ENCODE measurements at places on chromosomes 11 and 22.
A peak's percentile ranks its signal among the peaks of the same experiment; 100 is the strongest.

DNA sequence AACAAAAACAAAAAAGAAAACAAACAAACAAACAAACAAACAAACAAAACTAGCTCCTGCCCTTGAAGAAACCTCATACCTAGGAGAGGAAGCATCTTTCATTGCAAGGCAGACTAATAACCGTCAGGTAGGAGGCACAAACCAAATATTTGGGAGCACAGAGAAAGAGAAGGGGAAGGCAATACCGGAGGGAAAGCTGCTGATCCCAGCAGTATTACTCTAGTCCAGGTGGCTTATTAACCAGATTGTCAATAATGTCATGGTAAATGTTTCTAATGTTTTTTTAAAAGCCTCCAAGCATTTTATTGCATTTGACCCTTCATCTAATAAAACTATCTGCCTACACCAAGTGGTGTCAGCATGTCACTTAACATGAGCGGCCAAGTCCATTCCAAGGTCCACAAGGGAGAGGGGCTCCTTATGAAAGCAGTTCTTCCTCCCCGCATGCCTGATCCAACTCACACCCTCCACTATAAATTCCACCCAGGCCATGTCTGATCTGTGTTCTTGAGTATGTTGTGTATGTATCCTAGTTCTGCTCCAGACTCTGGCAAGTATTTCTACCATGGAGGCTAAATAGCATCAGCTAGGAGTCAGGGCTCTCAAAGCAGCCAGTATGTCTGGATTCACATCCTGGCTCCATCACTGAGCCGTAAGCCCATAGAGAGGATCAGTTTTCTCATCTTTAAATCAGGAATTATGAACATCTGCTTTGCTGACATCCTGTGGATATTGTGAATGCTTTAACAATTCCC lies 208.1 kb upstream of the TENM4 start:
- no peak for DNase-seq

DNA sequence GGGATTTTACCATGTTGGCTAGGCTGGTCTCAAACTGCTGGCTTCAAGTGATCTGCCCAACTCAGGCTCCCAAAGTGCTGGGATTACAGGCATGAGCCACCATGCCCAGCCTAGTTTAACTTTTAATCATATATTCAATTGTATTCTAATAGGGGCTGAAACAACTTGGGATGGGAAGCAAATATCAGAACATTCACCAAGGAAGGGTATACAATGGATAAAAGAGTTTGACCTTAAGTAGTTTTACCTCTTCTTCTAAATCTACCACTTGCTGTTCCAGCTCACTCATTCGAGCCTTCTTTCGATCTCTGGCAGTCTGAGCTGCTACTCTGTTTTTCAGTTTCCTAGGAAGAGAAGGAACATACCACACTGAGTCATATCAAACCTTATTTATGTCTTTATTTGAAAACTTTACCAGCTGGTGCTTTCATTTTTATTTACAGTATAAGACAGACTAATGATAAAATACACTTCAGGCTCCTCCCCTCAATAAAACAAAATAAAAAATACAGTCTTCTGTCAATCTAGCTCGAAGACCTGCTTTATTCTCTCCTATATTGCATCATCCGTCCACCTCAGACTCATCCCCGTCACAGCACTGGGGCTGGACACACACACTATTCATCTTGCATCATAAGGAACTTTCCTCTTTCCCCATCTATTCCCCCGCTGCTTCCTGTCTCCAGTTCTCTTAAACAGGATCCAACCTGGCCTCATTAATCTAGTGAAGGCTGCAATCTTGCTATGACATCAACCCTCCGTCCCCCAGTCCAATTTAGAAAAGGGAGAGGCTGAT lies 1.4 kb downstream of the XBP1 start:
- DNase-seq = peak; percentile 45

DNA sequence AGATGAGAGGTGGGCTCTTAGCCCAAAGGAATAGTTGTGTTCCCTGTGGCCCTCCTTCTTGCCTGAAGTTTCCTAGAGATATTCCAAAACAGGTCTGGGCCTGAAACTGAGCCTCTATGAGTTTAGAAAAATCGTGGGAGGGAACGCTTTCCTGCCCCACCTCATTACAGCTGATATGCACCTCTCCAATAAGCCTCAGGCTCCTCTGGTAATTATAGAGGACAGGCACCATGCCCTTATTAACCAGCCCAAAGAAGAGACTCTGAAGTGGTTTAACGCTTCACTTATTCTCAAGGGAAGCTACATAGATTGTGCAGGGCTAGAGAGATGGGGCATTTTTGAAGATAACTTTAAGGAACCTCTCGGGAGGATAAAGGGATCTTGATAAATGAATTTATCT lies 3.4 kb upstream of the MPZL2 start:
- DNase-seq = no peak

DNA sequence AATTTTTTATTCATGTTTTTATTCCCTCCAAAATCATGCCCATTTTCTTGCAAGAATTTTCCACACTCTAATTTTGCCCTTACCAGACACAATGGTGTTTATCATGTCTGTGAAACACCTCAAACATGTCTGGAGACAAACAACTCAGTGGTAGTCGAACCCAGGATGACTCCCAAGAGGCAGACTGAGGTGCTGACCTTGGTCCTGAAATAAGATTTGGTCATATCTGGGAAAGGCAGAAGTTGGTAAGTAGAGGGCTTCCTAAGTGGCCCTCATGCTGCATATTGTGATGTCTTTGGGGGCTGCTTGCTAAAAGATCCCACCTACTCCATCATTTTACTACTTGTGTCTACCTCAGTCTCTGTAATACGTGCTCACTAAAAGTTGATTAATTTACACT lies 369.4 kb upstream of the ISX start:
- no peak for DNase-seq

GRCh38 chr11:3058753-3059664 lies 1.8 kb upstream of the CARS1 start:
- DNase-seq = no peak

DNA sequence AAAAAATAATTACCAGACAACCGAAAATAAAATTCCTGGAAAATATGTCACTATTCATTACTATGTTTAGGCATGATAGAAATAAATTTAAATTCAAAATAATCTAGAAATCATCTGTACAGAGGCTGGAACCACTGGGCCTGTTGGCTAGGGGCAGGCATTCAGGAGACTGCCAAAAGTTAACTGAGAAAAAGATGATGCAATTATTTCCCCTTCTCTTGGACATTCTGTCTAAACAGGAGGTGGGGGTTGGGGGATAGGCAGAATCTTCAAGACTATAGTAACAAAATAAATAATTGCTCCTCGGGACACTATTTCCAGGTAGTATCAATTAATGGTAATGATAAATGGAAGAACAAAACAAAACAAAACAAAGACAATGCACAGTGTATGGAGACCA lies 14.1 kb downstream of the BTBD10 start:
- no peak for DNase-seq

- no peak for DNase-seq
Observed at GRCh38 chr22:27581236-27581635, 220.3 kb downstream of the MN1 start.

DNA sequence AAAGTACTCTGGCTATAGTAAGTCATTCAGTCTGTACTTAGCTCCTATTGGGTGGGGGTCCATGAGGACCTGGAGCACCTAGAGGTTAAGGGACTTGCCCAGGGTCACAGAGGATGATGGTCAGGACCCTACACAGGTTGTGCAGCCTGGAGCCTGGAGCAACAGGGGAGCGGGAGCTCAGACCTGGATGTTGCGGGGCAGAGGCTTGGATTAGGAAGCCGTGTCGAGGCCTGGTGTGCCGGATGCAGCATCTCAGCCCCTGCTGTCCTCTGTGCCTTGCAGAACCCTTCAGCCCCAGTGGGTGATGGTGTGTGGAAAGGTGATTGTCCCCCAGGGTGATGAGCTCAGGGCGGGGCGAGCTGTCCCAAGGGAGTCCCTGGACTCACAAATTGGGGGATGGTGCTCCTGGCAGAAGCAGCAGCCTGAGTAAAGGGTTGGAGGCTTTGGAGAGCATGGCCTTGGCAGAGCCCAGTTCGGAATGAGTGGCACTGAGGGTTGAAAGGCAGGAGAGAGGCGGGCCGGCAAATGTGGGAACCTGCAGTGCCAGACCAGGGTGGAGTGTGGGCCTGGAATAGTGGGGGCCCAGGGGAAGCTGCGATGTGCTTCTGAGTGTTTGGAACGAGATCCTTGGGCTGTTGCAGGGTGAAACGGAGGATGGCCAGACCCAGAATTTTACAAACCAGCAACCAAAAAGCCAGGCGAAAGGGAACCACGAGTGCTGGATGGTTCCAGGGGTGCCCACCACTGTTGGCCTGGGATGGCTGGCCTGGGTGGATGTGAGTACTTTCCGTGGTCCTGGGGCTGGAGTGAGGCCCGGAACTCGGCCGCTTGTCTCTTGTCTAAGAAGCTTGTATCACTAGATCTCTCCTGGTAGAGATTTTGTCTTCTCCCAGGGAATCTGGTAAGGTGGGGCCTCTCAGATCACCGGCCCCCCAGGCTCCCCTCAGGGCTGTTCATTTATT lies 2.9 kb downstream of the TPCN2 start:
- no peak for DNase-seq

GRCh38 chr11:75406338-75406777 lies 7.0 kb downstream of the RPS3 start:
- no peak for DNase-seq

DNA sequence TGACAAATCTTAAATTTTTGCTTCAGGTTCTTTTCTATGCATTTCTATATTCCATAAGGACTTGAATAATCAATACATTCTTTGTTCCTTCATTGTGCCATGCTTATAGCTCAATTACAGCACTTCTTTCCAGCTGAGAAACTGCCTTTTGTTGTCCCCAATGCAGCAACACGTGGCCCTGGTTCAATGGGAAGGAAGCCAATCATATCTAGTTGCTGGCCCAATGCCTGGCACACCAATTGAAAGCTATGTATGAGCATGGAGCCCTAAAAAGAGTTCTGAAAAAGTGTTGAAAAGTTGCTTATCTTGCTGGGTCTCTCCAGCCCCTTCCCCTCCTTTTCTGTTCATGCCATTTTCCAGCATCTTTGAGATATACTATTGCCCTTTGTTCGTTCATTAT lies 448.0 kb upstream of the FAT3 start:
- DNase-seq = no peak

GRCh38 chr11:110093407-110094297 lies 460 bp downstream of the ZC3H12C start:
- no peak for DNase-seq

- DNase-seq = no peak
Observed at GRCh38 chr11:61682093-61682732, 2.0 kb downstream of the DAGLA start.

- DNase-seq = no peak
Observed at GRCh38 chr22:36311386-36312085, 58.6 kb downstream of the APOL1 start.

GRCh38 chr11:12306830-12307229 lies 70.5 kb upstream of the PARVA start:
- DNase-seq = no peak

GRCh38 chr11:27757953-27758352 lies 57.7 kb upstream of the BDNF start:
- DNase-seq = no peak

DNA sequence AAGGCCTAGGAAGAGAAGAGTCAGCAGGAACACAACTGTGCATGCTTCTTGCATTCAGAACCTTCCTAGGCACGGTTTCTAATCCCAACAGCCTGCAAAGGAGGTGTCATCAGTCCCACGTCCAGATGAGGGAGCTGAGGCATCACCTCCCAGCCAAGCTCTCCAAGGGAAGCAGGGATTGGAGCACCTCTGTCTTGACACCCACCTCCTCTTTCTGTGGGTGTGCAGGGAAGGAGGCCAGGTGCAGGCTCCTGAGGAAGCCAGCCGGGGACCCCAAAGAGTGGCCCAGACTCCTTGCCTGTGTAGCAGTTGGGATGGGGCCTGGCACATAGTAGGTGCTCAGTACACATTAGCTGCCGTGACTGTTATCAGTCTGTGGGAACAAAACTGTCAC lies 2.0 kb downstream of the PNPLA5 start:
- no peak for DNase-seq

GRCh38 chr22:24894220-24894975 lies 52.1 kb downstream of the LHFPL7 start:
- no peak for DNase-seq

GRCh38 chr11:93579187-93579751 lies 36.1 kb upstream of the SMCO4 start:
- no peak for DNase-seq

- no peak for DNase-seq
Observed at GRCh38 chr11:111018566-111018965, 227.0 kb upstream of the POU2AF2 start.

DNA sequence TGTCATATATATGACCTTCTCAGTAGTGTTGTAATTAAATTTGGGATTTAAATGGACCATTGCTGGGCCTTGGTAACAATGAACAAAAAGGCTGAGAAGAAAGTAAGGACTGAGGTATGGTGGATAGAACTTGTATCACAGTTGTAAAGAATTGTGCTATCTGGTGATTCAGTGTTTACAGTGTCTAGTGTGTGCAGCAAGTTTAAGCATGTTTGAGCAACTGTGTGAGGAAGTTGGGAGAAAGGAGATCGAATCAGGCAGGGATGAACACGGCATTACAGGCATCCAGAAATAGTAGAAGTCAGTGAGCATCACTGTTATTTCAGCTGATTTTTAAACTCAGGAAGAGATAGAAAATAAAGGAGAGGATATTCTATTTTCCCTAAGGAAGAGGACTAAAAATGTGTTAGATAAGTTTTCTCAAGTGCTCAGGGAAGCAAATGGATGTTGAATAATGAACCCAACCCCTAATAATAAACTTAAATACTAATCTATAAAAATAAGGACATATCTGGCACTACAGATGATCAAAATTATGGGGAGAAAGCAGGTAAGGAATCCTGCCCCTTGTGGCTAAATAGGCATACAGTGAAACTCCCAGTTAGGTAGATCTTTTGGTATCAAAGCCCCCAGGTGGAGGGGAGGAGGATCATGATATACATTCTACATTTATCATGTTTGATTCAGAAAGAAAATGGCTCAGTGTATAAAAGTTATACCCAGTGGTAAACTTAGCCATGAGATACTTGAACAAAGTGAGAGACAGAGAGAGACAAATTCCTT lies 361.0 kb upstream of the ANO3 start:
- no peak for DNase-seq

DNA sequence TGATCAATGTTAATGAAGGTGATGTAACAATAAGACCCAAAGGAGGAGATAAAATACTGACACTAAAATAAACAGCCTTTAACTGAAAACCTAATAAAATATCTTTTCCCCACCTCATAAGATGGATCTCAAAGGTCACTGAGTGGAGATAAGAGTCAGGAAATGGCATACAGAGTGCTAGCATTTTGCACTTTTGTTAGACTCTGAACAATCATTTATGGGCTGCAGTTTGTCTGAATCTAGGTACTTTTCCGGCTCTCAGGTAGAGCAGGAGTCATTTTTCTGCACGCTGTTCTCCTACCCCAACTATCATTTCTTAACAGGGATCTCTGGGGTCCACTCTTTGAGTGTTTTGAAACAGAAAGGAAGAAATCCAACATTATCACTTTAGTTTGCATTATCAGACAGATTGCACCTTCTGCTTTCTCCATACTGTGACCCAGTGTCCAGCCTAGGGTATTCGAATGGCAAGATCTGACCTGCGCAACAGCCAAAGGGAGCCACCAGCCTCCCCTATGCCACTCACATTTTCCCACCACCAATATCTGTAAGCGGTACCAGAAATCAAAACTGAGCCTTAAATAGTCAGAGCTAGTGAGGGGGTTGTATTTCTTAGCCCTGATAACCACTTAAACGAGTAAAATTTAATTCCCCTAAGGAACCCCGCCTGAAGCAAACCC lies 863 bp downstream of the SIAE start:
- DNase-seq = no peak

- no peak for DNase-seq
Observed at GRCh38 chr22:30894371-30894740, 74.2 kb downstream of the MORC2 start.

- no peak for DNase-seq
Observed at GRCh38 chr11:92711926-92712325, 257.5 kb upstream of the MTNR1B start.

GRCh38 chr22:30866811-30867271 lies 101.7 kb downstream of the MORC2 start:
- no peak for DNase-seq

All from CD4-positive, alpha-beta T cell treated with Interleukin-21 for 1 hour (primary cell).